ENCODE measurements at places on chromosomes 6 and 20.
A peak's percentile ranks its signal among the peaks of the same experiment; 100 is the strongest.

- DNase-seq = no peak
Observed at GRCh38 chr20:53847837-53848170, 222.6 kb downstream of the BCAS1 start.

GRCh38 chr6:107689951-107690642, 134.0 kb downstream of the SCML4 start:
- no peak for DNase-seq

DNA sequence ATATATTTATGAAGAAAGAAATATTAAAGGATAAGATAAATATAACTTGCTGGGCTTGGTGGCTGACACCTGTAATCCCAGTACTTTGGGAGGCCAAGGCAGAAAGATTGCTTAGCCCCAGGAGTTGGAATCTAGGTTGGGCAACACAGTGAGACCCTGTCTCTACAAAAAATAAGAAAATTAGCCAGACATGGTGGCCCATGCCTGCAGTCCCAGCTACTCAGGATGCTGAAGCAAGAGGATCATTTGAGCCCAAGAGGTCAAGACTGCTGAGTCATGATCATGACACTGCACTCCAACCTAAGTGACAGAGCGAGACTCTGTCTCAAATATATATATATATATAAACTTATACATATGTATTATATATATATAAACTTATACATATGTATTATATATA, 164.0 kb downstream of the MRPL14 start:
- DNase-seq = no peak

- DNase-seq = peak; percentile 80
Observed at GRCh38 chr6:26473758-26474438, 16.1 kb downstream of the BTN2A1 start.

GRCh38 chr20:44041001-44041400, 126.3 kb downstream of the TOX2 start:
- no peak for DNase-seq

GRCh38 chr6:49933526-49933925, 30.4 kb downstream of the DEFB114 start:
- no peak for DNase-seq

- no peak for DNase-seq
Observed at GRCh38 chr6:81562169-81562568, 190.3 kb downstream of the TENT5A start.

DNA sequence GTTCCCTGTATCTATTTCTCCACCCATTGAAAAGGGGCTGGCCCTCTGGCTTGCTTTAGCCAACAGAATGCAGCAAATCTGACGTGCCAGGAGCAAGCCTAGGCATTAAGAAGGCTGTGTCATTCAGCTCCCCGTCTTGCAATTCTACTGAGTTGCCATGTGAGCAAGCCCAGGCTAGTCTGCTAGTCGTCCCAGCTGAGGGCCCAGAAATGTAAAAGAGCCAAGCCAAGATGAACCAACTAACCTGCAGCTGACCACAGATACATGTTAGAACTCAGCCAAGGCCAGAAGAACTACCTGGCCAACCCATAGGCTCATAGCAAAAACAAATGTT, 30.1 kb downstream of the PREP start:
- DNase-seq = no peak

DNA sequence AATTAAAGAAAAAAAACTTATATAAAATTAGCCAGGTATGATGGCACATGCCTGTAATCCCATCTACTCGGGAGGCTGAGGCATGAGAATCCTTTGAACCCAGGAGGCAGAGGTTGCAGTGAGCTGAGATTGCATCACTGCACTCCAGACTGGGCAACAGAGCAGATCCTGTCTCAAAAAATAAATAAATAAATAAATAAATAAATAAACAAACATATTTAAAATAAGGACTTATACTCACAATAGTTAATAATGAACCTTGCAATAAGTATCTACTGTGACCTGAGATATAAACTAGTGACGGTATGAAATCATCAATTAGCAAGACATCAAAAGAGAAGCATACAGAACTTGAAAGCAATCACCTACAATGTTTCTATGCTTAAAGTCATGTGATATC, 548.4 kb upstream of the JARID2 start:
- no peak for DNase-seq

- no peak for DNase-seq
Observed at GRCh38 chr6:38436726-38437465, 202.8 kb downstream of the BTBD9 start.

DNA sequence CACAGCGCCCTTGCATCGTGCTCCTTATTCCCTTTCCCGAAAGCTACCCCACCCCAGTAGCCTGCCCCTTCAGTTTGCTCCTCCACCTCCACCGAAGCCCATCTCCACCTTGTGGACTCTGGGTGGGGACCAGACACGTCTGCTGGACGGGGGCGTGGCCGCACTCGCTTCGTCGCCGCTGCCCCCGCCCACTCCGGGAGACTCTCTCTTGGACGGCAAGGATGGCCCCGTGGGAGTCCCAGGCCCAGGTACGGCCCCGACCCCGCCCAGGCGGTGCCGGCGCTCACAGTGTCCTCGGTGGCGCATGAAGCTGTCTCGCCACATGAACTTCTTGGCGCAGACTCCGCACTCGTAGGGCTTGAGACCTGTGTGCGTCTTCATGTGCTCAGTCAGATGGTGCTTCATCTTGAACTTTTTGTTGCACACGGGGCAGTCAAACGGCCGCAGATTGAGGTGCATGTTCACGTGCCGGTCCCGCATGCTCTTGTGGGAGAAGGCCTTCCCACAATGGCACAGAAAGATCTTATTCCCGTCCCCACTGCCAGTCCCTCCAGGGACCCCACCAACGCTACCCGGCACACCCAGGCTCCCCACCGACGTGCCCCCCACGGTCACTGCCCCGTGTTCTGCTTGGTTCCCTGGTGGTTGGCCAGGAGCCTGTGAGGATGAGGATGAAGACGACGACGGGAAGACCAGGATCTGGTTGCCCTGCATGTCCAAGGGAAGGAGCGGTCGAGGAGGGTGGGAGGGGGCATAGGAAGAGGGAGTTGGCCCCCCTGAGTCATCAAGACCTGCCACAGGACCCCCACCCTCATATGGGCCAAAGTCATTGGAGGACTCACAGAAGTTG, 1.3 kb upstream of the TAPBP start:
- DNase-seq = no peak

DNA sequence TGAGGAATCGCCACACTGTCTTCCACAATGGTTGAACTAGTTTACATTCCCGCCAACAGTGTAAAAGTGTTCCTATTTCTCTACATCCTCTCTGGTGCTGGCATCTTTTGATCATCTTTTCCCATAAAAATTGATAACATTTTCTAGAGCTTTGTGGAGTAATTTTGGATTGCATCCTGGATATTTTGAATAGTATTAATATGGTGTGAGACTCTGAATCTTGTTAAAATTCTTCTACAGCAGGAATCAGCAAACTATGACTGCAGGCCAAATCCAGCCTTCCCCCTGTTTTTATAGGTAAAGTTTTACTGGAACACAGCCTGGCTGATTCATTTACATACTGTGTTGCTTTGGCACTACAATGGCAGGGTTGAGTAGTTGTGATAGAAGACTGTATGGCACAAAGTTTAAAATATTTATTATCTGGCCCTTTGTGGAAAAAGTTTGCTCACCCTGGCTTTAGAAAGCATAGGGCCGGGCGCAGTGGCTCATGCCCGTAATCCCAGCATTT, 15.0 kb upstream of the RNF8 start:
- no peak for DNase-seq

DNA sequence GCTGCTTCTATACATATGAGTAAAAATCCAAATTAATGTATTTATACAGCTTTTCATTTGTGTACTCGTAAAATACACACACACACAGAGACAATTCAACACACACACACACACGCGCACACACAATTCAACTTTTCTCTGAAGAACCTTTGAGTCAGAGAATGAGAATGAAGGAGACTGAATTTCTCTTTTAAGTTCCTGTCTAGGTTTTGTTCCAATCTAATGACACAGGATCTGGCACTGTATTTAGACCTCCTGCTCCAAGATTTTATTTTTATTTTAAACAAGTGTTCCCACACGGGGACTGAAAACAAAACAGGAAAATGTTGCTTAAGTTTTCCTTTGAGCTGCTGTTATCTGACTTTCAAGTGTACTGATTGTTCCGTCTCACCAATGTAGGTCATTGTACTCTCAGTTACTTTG, 250.8 kb downstream of the LAMA2 start:
- no peak for DNase-seq

- no peak for DNase-seq
Observed at GRCh38 chr6:30754631-30755030, 10.3 kb upstream of the IER3 start.

GRCh38 chr6:169668203-169668847, 33.5 kb downstream of the WDR27 start:
- DNase-seq = no peak

DNA sequence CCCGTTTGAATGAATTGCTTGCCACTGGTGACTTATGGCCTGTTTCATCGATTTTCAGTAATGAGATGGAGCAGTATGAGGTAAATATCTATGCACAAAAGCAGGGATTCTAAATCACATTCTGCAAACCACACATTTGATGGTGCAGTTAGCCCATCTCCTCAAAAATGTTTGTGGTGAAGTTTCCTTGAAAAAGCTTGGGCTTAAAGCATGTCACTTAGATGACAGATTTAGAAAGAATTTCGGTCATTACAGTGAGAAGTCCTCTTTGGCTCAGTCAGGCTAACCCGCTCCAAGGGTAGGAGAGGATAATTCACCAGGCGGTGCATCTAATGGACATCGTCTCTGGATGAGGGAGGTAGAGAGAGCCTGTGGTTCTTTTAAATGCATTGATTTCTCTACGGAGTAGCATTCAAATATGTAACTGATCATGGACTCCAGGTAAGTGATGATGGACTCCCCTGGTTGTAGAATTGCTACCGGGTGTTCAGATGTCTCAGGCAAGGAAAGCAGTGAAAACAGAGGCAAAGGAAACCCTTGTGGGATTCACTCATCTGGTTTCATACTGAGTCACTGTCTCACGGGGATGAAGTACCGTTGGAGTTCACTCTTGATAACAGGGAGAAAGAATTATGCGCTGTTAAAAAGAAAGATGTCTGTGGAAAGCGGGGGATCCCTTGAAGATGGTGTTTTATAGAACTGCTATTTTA, 65.3 kb downstream of the AIG1 start:
- DNase-seq = no peak

- no peak for DNase-seq
Observed at GRCh38 chr20:64005394-64005793, 24.5 kb downstream of the PRPF6 start.

GRCh38 chr6:148317739-148318138, 24.9 kb upstream of the SASH1 start:
- DNase-seq = no peak

DNA sequence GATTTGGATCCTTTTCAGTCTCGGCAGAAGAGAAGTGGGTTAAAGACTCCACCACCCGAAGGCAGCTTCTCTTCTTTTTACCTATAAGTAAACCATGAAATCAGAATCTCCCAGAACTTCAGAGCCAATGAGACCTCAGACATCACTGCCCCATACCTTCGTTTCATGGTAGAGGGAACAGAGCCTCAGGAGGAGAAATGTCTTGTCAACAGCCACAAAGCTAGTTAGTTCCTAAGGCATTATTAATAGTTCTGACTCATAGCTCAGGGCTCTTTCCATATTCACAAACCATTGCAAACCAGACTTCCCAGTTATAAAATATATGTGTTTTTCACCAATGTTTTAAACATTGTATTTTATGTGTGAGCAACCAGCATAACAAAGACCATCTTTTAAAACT, 118.7 kb upstream of the RIPOR2 start:
- DNase-seq = no peak

DNA sequence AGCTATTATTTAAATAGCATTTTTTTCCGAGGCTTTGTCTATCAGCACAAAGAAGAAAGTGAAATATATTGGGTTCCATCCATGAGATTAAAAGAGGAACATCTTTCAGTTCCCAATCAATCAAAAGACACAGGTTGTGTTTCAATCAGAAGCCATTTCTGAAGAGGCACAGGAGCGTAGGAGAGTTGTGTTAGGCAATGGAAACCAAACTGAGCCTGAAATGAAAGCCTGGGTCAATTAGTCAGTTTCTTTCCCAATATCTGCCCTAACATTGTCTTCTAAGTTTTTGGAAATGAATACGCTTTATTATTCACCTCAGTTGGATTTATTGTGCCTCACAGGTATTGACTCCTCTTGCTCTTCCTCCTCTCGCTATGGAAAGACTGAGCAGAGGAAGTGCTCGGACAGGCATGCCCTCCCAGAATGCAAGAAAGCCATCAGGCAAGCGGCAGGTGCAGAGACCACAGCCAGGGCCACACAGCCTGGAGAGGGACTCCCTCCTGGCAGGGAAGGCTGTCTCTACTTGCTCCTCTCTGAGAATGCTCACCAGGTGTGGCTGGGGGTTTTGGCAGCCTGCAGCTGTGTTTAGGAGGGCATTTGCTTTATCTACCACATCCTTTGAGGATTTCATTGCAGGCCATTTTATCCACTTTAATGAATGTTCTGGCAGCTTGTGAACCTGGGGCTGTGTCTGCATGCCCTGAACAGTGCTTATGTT, 100.8 kb upstream of the NEDD9 start:
- DNase-seq = no peak

DNA sequence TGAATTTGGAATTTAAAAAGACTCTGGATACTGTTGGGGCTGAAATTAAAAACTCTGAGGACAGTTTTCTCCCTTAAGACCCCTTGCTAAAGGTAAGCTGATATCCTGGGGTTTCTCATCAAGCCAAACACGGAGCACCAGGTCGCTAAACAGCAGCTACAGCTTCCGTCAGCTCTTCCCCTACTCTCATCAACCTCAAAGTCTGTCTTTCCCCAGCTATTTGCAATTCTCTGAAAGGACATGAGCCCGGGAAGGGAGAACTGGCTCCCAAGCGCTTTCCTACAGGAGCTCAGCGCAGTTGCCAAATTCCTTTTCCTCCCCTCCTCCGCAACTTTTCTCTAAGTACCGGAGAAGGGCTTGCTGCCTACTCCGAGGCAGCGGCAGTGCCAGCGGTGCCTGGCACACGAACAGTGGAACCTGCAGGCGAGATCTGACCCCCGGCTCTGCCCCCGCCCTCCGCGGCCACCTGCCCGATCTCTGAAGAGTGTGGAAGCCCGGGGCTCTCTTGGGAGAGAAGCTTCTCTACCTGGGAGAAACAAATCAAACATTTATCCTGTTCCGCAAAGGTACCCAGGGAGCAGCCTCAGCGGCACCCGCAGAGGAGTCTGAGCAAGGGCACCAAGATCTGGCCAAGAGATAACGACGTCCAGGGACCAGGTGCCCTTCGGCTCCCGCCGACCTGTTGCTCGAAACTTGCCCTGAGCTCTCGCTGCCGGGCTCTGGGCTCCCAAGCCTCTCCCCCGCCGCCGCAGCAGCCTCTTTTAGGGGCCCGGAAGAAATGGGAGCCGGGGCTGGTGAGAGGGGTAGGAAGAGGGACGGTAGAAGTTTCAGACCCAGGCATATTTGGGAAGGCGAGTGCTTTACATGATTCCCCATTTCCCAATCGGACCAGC, 2.2 kb downstream of the CBLN4 start:
- no peak for DNase-seq

DNA sequence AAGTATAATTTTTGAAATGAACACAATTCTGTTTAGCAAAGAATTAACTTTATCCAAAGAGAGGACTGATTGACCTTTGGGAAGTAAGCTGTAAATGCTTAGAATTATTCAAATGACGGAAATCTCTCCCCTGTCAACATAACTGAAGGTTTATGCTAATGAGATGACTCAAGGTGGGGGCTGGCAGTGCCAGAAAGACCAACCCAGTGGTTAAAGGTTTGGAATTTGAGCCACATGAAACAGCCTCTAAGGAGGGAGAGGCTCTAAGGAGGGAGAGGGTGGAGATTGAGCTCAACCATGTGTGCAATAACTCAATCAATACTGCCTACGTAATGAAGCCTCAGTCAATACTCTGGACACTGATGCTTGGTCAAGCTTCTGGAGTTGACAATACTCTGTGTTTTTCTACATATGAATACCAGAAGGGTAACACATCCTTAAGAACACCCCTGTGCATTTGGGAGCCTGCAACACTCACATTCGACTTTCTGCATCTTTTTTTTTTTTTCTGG, 123.4 kb upstream of the TENT5A start:
- DNase-seq = no peak
